Stimulated activated CD4-positive, alpha-beta T cell treated with anti-CD3 and anti-CD28 coated beads, Interleukin-15, amount 100 ng/mL, for 24 hours (primary cell): ENCODE measurements at places on chromosomes 2 and 18.

GRCh38 chr2:72138921-72139381, 8.7 kb downstream of the CYP26B1 start:
- no peak for DNase-seq

- no peak for DNase-seq
These were observed 65.7 kb downstream of the LYPD6B start for GRCh38 chr2:149104221-149104620.

DNA sequence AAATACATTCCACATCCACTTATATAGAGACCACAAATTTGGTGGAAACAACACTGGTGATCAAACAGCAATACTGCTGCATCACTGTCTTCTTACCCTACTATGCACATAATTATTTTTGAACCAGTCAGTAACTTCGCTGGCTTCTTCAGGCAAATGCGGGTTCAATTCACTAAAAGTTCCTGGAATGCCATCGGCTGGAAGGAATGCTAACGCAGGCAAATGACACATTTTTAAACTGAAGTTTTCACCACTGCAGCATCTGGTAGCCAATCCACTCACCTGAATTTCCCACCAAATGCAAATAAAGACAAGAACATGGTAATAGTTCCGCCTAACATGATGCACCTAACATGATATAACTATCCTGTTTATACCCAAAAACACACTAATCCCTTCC, 10.0 kb upstream of the HDHD2 start:
- no peak for DNase-seq

GRCh38 chr2:193895226-193895625, 1700.5 kb upstream of the TMEFF2 start:
- DNase-seq: no peak

DNA sequence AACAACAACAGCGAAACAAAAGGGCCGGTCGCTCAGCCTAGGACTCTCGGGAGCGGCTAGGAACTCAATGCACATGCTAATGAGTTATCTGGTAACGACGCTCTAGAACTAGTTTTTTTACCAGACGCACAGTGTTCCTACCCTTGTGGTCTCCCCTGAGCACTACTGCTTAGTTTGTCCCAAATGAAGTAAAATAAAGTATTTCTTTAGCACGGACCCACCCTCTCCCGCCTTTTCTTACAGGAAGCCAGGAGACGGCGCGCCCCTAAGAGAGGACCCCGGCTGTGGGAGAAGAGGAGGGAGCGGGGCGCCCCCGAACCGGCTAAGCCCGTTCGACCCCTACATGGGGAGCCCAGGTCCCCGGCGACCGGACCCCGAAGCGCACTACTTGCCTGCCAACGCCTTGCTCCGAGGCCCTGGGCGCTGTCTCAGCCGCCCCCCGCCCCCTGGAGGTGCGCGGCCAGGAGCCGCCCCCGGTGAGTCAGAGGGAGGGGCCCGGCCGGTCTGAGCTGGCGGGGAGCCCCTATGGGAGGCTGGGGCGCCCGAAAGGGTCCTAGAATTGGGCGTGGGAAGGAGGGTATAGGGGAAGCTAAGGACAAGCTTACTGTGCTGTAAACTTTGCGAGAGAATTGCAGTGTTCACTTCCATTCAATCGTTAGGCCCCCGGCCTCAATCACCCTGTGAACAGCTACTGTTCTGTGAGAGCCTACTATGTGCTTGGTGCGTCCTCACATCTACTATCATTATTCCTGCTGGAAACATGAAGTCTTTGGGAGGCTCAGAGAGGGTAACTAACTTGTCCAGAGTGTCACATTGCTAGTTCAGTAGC, 3.6 kb upstream of the CAPG start:
- DNase-seq: peak; percentile 62

GRCh38 chr2:109537565-109538222, 76.1 kb downstream of the SEPTIN10 start:
- no peak for DNase-seq

DNA sequence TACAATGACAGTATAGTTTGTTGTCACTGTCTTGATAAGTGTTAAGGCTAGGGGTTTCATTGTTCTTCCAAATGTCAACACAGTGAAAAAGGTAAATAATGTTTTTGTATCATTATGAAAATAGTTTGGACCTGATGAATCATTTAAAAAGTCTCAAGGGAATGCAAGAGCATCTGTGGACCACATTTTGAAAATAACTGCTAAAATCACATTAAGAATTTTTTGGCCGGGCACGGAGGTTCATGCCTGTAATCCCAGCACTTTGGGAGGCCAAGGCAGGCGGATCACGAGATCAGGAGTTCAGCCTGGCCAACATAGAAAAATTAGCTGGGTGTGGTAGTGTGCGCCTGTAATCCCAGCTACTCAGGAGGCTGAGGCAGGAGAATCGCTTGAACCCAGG, 10.3 kb downstream of the SCN1A start:
- no peak for DNase-seq

DNA sequence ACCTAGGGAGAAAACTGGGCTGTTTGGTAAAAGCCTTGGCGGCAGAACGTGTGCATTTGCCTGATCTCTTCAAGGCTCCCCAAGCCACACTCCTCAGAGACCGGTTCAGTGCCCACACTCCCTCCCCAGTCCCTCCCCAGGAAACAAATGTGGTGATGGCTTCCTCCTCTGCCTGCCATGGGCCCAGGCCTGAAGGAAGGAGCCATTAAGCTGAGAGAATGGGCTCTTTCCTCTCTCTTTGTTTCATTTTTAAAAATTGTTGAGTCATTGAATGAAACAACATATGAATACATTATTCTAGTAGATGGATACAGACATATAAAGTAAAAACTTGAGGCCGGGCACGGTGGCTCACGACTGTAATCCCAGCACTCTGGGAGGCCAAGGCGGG, 50.6 kb upstream of the YWHAQ start:
- no peak for DNase-seq

DNA sequence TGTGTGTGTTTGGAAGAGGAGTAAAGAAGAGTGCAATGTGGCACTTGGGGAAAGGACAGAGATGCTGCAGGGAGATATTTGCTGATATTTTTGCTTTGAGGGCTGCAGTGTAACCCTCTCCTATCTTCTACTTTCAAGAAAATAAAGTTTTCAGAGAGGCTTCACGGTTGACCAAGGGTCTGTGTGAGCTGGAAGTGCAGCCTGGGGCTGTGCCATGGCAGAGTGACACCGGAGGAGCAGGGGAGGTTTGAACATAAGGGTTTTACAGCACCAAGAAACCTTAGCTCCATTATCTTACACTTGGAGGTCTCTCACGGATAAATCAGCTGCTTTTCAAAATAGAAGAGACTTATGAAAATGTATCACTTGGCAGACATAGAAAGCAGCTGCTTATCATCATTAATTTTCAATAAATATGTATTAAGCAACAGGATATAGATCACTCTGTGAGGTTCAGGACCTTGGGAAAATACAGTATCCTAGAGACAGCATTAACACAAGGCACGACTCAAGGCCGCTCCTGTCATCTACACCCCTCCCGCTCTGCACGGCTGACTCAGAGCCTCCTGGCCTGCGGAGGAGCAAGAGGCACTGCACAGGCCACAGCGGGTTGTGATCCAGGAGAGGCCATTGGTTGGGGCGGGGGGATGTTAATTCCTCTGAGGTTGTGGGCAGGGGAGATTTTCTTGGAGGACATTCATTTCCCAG, 127.8 kb downstream of the COPS8 start:
- no peak for DNase-seq

GRCh38 chr2:172510088-172510487, 45.8 kb upstream of the PDK1 start:
- DNase-seq: no peak

DNA sequence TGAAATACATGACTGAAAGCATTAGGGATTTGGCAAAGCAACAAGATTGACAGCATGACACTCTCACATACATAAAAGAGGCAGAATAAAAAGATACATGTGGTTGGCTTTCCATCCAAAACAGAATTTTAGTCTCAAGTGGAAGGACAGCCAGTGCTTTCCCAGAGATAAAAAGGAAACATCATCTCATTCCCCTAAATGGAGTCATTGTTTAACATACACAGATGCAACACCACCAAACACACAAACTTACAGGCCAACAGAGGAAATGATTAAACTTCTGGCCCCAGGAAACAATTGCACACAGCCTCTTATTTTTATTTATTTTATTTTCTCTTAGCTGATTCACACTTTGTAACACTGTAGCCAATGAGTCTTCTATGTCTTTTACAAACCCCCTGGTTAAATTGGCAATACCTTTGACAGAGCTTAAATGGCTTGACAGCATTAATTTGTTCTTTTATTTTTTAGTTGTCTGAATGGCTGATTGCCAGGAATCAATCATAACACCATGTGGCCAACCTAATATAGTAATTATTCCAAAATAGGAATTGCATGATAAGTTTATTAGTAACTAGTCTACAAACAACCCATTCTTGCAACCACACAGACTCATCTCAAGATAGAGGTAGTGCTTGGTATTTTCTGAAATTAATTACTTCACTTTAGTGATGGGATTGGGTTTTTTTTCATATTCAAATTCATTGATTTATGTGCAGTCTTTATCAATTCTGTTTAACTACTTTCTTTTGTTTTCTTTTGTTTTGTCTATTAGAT, 190.5 kb downstream of the RND3 start:
- DNase-seq: no peak

- DNase-seq: no peak
These were observed 4.2 kb downstream of the ALLC start for GRCh38 chr2:3662239-3662638.

DNA sequence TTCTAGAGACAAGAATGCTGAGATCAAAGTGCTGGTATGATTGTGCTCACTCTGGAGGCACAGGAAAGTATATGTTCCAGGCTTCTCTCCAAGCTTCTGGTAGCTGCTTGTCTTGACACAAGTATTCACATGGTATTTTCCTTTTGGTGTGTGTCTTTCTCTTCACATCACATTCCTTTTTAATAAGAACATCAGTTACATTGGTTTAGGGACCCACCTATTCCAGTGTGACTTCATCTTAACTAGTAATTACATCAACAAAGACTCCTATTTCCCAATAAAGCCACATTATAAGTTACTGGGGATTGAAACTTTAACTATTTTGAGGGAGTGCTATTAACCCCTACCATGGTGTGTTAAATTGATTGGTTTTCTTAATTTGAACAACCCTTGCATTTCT, 119.1 kb downstream of the FSIP2 start:
- DNase-seq: no peak

DNA sequence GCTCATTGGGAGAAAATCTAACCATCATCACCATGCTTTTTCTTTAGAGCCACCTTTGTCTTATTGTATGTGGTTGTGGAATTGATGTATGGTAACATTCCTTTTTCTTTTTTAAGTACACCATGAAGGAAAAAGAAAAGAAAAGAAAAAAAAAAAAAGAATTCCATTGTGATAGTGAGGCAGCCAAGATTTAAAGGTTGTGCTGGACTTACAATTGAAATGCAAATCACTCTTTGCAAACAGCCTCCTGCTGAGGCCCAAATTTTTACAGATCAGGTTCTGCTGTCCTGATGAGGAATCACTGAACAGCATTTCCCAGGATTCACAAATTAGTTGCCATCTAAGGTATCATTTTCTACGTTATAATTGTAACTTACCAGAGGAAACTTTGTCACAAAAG, 1101.0 kb upstream of the FANCL start:
- no peak for DNase-seq

DNA sequence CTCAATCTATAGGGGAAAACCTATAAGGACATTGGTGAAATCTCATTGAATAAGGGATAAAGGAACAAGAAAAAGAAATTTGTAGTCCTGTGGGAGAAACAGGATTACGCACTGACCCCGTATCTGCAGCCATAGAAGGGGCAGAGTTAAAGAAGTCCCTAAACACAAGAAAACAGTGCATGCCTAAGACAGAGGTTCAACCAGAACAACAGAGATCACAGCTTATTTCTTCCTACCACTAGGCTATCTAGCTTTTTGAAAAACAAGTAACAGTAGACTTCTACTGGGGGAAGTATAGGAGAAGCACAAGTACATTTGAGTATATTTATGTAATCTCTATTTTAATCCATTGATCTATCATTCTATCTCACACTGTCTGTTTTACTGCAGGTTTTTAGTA, 485.2 kb upstream of the REG3G start:
- DNase-seq: no peak

DNA sequence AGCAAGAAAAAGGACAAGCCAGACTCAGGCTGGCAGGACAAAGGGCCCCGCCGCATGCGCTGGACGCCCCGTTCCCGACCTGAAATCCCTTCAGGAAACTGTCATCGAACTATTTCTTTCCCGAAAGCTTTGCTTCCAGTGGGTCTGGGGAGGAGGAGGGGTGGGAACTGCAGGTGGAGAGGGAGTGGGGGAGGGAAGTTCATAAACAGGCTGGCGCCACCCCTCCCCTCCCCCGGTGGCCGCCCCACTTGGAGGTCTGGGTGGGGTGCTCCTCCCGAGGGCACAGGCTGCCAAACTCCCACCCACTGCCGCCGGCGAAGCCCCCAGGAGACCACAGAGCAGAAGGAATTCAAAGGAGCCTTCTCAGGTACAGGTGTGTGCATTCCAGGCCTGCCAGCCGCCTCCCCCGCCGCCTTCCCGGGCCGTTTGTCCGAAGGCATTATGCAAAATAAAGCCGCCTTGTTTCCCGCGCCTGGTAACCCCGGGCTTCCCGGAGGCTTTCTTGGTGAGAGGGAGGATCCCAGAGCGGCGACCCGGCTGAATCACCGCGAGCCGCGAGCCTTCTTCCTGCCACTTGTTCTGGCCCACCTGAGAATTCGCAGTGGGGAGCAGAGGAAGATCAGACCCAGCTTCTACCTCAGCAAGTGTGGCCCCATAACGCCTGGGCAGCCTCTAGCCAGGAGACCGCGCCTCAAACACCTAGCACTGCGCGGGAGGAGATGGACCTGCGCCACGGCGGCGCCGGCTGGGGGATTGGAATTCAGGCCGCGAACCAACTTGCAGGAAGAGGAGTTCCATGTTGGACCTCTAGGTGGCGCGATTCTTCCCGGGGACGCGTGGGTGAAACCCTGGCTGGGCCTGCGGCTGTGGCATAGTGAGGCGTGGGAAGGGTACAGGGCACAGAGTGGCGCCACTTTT, 101.9 kb downstream of the FOXI3 start:
- peak; percentile 82 for DNase-seq

DNA sequence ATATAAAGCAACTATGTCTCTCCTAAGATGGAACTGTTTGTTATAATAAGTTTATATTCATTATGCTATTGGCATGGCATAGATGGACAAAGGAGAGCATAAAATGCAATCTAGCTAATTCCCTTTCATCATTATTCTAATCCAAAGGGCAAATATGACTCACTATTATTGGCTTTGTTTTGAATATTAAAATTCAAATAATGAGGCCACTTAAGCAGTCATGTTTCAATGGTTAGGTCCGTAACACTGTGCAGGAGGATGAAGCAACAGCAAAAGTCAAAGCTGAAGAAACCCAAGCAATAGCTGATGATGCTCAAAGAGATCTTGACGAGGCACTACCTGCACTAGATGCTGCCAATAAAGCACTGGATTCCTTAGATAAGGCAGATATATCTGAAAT, 177.1 kb downstream of the TRABD2A start:
- DNase-seq: no peak

- DNase-seq: peak; percentile 58
These were observed 65.8 kb upstream of the EML6 start for GRCh38 chr2:54657664-54658083.

DNA sequence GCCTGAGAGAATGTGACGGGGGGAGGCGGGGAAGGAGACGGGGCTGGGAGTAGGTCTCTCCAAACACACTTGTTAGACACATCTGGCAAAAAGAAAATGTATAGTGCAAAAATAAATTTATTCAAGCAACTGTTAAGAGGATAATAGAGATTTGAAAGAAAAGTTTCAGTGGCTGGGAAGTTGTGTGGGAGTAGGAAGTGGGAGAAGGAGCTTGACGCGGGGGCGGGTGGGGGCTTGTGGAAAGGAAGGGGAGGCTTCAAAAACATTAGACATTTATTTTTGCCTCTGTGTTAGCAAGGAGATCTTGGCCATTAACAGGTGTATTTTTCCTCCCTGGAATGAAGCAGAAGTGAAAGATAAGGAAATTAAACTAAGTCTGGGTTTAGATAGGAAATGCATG, 90.3 kb downstream of the KLF7 start:
- DNase-seq: no peak
